Esophagus muscularis mucosa (tissue), 4 donors: ENCODE measurements at places on chromosomes 13 and 19. TPM values are rescaled to one million over a fixed set of nuclear protein-coding genes. Genes with fewer than 3 reads are reported as not detected.

Gene AXL
- 243 TPM for total RNA-seq

Gene ELSPBP1
- not detected for total RNA-seq

Gene GSX1
- not detected for total RNA-seq

Gene TBXA2R
- 10.0 TPM for total RNA-seq

Gene SLITRK5
- total RNA-seq, result 0.45 TPM

Gene MCOLN1
- 11.6 TPM for total RNA-seq

Gene MCEMP1
- 0.42 TPM for total RNA-seq

Gene UBE2L5
- total RNA-seq, result 0.39 TPM

Gene PLK5
- 0.17 TPM for total RNA-seq

Gene LGI4
- 45.5 TPM for total RNA-seq
